RWPE1 (cell line): ENCODE measurements at places on chromosomes 6 and 20.

DNA sequence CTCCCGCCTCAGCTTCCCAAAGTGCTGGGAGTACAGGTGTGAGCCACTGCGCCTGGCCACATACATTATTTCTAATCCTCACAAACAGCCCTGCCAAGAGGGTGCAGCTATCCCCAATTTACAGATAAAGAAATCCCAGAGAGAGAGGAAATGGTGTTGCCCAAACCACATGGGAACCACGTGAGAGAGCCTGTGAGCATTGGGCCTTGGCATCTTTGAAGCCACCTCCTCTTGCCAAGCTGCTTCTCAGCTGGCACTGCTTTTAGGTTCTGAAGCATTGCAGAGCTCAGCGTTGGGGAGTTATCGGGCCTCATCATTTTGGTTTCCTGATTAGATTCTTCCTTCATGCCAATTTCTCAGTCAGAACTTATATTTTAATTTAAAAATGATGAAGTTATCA, 80.3 kb downstream of the CTNNBL1 start:
- DNase-seq: no peak

DNA sequence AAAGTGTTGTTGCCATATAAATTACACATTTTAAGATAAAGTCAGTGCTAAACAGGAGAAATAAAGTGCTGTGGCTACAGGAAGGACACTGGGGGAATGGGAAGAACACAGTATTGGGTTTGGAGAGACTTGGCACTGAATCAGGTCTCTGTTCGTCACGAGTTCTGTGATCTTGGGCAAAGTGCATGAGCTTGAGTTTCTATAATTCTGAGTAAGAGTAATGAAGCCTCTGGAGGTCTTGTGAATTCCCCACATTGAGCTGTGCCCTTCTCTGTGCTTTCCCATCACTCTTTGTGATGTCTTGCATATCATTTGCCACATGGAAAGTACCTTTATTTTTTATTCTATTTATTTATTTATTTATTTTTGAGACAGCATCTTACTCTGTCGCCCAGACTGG, 16.8 kb upstream of the EEF1A1 start:
- no peak for DNase-seq

GRCh38 chr6:145147559-145147958, 587.8 kb downstream of the EPM2A start:
- DNase-seq: peak; percentile 28

DNA sequence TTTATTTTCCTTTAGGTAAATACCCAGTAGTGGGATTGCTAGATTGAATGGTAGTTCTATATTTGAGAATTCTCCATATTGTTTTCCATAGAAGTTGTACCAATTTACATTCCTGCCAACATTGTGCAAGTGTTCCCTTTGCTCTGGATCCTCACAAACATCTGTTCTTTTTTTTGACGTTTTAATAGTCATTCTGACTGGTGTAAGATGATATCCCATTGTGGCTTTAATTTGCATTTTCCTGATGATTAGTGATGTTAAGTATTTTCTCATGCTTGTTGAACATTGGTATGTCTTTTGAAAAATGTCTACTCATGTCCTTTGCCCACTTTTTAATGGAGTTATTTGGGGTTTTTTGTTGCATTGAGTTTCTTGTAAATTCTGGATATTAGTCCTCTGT, 85.6 kb downstream of the UBE3D start:
- DNase-seq: no peak

- peak; percentile 93 for DNase-seq
These were observed at the start of gene CDC25B for GRCh38 chr20:3795511-3796468. Gene CDC25B, plus strand, starts transcription at chr20:3796310. Its CDS starts 222 bp downstream, at chr20:3796532.

- no peak for DNase-seq
These were observed 29.9 kb downstream of the COL20A1 start for GRCh38 chr20:63322933-63323273.

DNA sequence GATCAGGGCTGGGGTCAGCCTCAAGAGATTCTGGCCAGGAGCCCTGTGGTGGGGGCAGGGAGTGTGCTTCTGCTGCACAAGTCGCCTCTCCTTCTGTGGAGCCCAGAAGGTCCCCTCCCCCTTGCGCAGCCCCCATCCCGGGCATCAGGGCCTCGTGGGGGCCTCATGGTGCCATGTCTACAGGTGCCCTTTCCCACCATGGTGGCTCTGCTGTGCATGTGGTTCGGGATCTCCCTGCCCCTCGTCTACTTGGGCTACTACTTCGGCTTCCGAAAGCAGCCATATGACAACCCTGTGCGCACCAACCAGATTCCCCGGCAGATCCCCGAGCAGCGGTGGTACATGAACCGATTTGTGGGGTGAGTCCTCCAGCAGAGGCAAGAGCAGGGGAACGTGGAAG, 48.1 kb downstream of the TM9SF4 start:
- no peak for DNase-seq

DNA sequence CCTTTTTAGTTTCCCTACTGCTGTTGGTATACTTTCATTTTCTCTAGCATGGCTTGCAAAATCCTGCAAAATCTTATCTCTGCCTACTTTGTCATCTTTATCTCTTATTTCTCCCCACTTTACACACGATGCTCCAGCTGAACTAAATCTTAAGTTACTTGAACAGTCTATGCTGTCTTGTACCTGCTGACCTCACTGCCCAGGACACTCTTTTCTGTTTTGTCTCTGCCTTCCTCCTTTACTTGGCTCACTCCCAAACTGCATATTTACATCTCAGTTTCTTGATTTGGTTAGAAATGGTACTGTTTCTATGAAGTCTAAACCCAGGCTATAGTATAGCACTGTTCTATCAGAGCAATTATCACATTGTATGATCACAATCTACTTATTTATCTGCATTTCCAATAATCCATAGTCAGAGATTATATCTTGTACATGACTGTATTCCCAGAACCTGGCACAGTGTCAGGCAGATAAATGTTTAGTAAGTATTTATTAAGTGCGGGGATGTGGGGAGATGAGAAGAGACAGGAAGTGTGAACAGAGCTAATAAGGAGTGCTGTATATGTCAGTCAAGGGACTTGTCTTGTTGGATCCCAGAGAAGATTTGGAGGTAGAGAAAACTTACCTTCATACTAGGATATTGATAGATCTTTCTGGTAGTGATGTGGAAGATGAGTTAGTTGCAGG, 57.6 kb downstream of the ADGRG6 start:
- DNase-seq: no peak

DNA sequence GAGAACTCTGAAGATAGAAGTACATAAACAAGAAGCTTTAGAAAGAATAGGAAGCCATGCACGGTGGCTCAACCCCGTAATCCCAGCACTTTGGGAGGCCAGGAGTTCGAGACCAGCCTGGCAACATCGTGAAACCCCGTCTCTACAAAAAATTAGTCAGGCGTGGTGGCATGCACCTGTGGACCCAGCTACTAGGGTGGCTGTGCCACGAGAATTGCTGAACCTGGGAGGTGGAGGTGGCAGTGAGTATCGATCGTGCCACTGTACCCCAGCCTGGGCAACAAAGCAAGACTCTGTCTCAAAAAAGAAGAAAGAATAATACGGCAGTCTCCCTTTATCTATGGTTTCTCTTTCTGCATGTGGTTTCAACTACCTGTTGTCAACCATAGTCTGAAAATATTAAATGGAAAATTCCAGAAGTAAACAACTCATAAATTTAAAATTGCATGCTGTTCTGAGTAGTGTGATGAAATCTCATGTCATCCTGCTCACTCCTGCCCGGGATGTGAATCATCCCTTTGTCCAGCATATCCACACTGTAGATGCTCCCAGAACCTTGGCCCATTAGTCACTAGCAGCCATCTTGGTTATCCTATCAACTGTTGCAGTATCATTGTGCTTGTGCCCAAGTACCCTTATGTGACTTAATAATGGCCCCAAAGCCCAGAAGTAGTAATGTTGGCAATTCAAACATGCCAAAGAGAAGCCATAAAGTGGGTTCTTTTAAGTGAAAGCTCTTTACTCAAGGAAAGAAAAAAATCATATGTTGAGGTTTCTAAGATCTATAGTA, 22.1 kb downstream of the DEK start:
- DNase-seq: peak; percentile 62

DNA sequence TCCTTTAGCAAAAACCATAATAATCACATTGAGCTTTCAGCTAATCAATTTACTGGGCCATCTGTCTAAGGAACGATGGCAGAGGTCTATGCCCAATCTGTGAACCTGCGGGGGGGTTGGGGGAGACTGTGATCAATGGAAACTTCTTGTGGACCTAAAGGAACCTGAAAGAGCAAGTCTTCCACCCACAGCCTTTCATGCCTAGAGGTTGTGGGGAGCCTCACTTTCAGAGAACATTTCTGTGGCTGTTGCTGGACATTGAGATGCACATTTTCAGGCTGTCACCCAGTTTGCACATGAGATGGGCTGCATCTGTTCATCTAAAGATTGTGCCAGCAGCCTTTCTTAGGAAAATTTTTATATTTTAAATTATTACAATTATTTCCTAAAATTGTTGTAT, 310.0 kb upstream of the SPTLC3 start:
- DNase-seq: no peak

- peak; percentile 36 for DNase-seq
These were observed 30.1 kb upstream of the SLC16A10 start for GRCh38 chr6:111057074-111057752.

- DNase-seq: no peak
These were observed 12.3 kb upstream of the BLCAP start for GRCh38 chr20:37540001-37540400.

DNA sequence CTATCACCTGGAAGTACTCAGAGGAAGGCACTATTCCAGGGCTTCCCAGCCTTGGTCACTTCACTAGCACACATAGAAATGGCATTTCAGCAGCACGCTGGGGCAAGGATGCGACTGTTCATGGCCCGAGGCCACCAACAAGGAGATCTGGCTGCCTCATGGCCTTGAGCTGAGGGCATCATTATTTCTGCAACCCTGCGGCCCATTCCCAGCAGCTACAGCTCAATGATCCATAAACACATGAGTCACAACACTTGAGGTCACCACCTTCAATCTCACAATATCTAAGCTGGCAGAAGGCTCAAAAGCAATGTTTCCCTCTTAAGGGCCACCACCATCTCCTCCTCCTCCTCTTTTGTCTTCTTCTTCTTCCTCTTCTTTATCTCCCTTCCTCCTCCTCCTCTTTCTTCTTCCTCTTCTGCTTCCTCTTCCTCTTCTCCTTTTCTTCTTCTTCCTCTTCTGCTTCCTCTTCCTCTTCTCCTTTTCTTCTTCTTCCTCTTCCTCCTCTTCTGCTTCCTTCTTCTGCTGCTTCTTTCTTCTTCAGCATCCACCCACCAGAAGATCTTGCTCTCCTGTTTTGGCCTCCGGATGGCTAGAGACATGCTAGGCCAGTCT, 382.9 kb upstream of the CNR1 start:
- no peak for DNase-seq

DNA sequence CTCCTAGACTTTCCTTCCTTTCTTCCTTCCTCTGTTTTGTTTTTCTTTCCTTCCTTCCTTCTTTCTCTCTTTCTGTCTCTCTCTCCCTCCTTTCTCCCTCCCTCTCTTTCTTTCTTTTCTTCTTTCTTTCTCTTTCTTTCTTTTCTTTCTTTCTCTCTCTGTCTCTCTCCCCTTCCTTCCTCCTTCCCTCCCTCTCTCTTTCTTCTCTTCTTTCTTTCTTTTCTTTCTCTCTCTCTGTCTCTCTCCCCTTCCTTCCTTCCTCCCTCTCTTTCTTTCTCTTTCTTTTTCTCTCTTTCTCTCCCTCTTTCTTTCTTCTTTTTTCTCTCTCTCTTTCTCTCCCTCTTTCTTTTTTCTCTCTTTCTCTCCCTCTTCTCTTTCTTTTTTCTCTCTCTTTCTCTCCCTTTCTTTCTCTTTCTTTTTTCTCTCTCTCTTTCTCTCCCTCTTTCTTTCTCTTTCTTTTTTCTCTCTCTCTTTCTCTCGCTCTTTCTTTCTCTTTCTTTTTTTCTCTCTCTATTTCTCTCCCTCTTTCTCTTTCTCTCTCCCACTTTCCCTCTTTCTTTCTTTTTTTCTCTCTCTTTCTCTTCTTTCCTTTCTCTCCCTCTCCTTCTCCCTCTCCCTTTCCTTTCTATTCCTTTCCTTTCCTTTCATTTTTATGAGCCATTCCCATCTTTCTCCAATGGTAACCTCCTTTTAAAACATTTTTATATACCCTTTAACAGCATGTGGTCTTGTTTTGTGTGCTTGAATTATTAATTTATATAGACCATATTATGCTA, 2.3 kb downstream of the TINAG start:
- no peak for DNase-seq

- peak; percentile 45 for DNase-seq
These were observed 789 bp downstream of the CCND3 start for GRCh38 chr6:41940759-41941279.

GRCh38 chr6:43828711-43829110, 58.7 kb downstream of the VEGFA start:
- peak; percentile 16 for DNase-seq

DNA sequence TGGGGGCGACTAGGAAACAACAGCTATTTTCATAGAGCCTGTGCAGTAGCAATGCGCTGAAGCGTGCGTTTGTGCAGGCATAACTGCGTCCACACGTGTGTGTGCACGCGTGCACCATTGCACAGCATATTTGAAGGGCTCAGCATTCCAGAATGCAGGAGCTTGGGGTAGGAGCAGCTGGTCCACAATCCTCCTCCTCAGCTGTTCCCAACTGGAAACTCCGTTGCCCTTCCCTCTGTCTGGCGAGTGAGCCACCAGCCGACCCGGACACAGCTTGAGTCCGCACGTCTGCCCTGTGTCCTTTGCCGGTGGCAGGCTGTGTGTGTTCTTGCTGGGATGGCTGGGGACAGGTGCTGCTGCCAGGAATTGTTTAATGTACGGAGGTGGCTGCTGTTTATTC, 110.2 kb downstream of the SASH1 start:
- DNase-seq: no peak

DNA sequence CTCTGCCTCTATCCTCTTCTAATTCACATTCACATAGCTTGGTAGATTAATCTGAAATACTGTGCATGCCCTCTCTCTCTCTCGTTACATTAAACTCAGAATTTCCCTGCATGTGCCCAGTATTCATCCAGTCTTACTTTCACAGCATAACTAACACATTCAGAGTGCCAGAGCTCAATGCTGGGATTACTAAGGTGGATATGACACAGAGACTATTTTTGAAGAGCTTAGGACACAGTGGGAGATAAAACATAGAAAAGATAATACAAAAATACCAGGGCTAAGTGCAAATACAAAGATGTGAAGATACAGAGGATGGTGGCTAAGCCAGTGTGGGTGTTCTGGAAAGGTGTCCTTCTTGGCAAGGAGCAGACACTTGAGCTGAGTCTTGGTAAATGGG, 6.3 kb downstream of the SYNE1 start:
- no peak for DNase-seq

DNA sequence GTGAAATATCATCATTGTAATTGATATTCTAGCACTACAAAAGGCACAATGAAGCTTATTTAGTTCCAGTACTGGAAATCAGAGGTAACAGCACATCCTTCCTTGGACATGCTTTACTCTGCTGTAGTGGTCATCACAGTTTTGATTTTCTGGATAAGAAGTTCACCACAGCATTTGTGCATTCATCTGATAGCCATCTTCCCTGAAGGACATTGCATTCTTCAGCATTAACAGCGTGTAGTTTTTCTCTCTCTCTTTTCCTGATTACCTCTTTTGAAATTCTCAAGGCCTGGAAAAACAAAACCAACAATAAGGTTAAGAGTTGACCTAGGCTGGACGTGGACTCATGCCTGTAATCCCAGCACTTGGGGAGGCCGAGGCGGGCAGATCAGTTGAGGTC, 19.6 kb downstream of the ECI2 start:
- no peak for DNase-seq
